Amygdala (tissue), 56 donors: ENCODE measurements at places on chromosomes 7 and 10.

GRCh38 chr10:61944410-61945147, 43.1 kb downstream of the ARID5B start:
- no peak for DNase-seq

DNA sequence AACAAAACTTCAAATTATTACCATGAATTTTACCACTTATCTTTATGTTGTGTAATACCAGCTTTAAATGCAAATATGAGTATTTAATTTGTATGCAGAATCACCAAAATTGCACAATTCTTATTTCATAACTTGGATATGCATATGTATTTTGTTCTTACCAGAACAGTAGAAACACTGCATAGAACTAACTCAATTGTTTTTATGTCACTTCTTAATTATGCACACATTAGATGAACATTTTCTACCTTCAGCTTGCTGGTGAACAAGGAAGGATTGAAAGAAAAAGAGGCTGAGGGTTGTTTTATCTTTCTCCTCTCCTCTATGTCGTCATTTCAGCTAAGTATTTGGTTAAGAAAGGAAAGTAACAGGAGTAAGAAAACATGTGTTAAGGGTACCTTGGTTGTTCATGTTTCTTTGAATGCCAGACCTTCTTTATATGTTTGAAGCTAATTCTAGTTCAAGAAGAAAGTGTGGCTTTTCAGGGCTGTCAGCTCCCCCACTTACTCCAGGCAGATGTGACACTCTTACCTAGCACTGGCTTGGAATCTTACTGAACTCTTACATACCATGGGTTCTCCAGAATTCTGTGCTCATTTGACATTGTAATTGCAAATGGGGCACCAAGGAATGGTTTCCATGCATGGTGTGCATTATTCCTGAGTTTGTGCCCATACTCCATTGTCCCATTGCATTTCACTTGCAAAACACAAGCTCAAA, 148.5 kb downstream of the TSPAN12 start:
- DNase-seq: no peak

DNA sequence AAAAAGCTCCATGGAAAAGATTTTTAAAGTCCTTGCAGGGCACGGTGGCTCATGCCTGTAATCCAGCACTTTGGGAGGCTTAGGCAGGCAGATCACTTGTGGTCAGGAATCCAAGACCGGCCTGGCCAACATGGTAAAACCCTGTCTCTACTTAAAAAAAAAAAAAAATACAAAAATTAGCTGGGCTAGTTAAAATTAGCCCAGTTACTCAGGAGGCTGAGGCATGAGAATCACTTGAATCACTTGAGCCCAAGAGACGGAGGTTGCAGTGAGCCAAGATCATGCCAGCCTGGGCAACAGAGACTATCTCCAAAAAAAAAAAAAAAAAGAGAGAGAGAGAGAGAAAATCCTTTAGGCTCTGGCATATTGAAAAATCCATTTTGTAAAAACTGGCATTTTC, 61.9 kb downstream of the CCDC6 start:
- no peak for DNase-seq

- DNase-seq: no peak
These were observed 72.7 kb upstream of the NUPR2 start for GRCh38 chr7:56188823-56189346.

GRCh38 chr10:113144576-113144975, 194.5 kb downstream of the TCF7L2 start:
- DNase-seq: no peak
